ENCODE measurements at places on chromosomes 11 and 22.

DNA sequence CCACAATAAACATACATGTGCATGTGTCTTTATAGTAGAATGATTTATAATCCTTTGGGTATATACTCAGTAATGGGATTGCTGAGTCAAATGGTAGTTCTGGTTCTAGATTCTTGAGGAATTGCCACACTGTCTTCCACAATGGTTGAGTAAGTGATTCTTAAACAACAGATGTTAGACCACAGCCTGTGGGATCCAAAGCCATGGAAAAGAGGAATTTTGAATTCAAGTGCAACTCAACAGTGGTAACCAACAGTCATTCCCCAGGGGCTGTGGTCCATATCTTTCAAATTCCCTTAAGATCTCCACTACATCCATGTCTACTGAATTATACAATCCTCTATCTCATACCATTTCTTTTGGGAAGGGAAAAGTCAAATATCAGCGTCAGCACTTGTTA lies 321.5 kb downstream of the LARGE1 start:
- H3K36me3 ChIP-seq: no peaks in the 10 kb centered on the region
- H3K27me3 ChIP-seq: no peaks in the 10 kb centered on the region
- no peak overlapping the region for H3K27ac ChIP-seq
- no peak overlapping the region for H3K4me3 ChIP-seq

DNA sequence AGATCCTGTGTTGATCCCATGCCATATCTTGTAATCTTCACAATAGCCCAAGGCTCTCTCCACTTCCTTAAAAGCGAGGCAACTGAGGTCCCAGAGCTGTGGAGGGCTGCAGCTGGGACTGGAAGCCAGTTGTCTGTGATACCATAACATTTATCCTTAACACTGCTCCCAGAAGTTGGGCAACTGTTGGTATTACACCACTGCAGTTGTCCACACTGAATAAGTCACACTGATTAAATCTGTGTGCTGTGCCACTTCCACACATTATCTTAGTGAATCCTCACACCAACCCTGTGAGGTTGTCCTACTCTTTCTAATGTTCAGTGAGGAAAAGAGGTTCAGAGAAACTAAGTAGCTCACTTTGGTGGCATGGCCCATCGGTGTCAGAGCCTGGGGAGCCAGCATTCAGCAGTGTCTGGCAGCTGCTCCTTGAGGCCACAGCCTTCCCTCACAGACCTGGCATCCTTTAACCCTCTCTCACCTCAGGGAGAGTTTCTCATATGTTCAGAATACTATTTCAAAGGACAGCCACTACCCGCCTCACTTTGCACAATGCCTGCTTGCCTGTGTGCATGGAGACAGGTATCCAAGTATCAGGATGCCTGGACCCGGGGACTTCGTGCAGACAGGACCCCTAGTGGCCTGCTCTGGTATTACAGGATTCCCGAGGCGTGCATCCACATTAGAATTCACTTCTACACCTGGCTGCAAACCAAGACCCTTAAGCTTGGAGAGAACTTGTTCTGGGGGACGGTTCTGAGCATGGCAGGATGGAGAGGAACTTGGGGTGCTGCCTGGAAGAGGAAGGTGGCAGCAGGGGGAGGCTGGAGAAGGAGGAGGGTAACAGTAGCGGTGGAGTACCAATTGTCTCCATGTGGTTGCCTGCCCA lies 221.9 kb upstream of the TBCEL start:
- no peak overlapping the region for H3K27ac ChIP-seq
- H3K4me3 ChIP-seq: no peak overlapping the region
- H3K27me3 ChIP-seq: no peaks in the 10 kb centered on the region
- H3K36me3 ChIP-seq: no peaks in the 10 kb centered on the region

- H3K27me3 ChIP-seq: no peaks in the 10 kb centered on the region
- H3K4me3 ChIP-seq: no peak overlapping the region
- H3K4me1 ChIP-seq: no peaks in the 10 kb centered on the region
- no peaks in the 10 kb centered on the region for H3K36me3 ChIP-seq
Measured at GRCh38 chr11:1908618-1909017, 10.9 kb upstream of the TNNT3 start.

GRCh38 chr11:116997071-116997470 lies 101.2 kb downstream of the SIK3 start:
- no peaks in the 10 kb centered on the region for H3K4me1 ChIP-seq
- no peak overlapping the region for H3K27ac ChIP-seq
- no peak overlapping the region for H3K4me3 ChIP-seq
- no peak for DNase-seq
- H3K36me3 ChIP-seq: no peaks in the 10 kb centered on the region

- no peak overlapping the region for H3K4me3 ChIP-seq
- no peaks in the 10 kb centered on the region for H3K4me1 ChIP-seq
- H3K27ac ChIP-seq: no peak overlapping the region
- no peaks in the 10 kb centered on the region for H3K36me3 ChIP-seq
Measured at GRCh38 chr11:122235615-122236014, 119.6 kb upstream of the BLID start.

DNA sequence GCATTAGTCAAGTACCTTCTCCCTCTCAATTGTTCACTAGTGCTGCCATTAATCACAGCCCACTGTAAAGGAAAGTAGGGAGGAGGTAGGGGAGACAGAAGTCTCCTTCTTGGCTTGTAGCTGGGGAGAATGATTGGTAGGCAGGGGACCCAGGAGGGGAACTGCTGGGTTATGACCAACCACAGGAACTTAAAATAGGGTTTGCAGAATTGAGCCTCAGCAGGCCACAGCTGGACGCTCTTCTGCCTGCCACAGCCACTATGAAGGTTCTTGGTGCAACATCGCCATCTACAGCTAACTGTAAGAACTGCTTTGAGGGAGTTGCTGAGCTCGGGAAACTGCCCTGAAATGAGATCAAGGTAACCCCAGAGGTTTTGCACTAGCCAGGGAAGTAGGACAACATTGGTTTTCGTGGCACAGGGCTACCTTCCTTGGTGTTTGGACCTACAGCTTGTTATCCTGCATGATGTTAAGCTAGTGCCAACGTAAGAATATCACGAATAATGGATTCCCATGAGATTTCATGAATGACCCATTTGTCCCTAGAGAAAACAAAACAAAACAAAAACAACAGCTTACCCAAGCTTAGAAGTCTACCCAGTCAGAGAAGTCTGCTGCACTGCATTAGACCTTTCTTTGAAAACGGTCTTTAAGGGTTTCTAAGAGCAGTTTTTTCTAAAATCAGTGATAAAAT lies 787.1 kb upstream of the API5 start:
- H3K4me1 ChIP-seq: no peaks in the 10 kb centered on the region
- DNase-seq: peak; percentile 84
- no peaks in the 10 kb centered on the region for H3K27me3 ChIP-seq
- H3K4me3 ChIP-seq: no peak overlapping the region

DNA sequence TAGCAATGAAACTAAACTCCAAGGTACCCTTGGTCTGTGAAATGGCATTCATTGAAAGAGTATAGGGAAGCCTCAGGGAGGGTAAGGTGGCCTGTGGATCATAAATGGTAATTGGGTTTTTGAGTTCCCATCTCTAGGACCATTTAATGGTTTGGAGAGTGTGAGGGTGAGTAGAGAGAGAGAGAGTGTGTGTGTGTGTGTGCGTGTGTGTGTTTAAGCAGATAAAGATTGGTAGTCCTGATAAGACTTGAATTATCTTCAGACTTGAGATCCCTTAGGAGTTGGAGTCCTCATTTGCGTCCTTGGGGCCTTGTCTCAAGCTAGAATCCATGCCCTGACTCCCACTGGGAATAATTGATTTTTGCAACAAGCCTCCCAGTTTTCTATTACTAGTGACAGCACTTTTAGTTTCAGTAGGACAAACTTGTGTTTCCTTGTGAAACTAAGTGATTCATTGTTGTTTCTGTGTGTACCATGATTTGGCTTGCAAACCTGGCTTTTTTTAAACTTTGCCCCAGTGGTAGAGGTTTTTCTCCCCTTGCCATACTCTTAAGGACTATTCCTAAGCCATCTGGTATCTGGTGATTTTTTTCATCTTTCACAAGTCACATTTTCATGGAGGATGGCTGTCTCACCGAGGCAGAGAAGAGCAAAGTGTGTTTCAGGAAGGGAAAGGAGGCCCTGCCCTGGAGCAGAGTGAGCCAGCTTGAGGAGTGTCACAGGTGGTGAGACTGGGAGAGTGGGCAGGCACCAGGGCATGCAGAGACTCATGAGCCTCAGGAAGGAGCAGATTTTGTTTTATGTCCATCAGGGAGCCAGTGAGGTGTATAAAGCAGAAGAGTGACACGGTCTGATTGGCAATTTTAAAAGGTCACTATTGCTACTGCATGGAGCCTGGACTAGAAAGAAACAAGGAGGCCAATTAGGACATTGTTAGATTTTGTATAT lies 26.7 kb downstream of the ALKBH3 start:
- no peaks in the 10 kb centered on the region for H3K27me3 ChIP-seq
- DNase-seq: peak; percentile 15
- no peak overlapping the region for H3K27ac ChIP-seq
- H3K4me1 ChIP-seq: no peaks in the 10 kb centered on the region

GRCh38 chr11:17561111-17561415 lies 14.0 kb downstream of the OTOG start:
- no peak for DNase-seq
- no peak overlapping the region for H3K4me3 ChIP-seq
- no peaks in the 10 kb centered on the region for H3K36me3 ChIP-seq
- no peak overlapping the region for H3K27ac ChIP-seq
- H3K27me3 ChIP-seq: no peaks in the 10 kb centered on the region

DNA sequence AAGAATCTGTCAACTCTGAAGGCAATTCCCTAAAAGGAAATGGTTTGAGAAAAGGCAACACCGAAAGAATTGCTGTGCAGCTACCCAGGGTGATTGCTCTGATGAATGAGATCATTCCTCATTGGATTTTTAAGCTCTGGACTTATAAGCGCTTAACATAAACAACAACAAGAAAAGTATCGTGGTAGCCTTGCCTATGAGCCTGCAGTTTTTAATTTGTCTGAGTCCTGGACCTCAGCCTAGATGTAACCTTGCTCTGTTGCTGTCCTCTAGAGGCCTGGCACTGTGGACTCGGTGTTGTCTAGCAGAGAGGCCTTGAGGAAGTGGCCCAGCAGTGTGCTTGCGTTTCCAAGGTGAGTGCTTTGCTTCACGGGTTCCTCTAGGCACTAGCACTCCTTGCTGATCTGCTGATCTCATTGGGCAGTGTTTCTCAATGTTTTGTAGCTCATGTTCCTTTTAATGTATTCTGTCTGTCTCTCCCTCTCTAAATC lies 20.4 kb downstream of the CCDC81 start:
- H3K4me1 ChIP-seq: no peaks in the 10 kb centered on the region
- H3K27me3 ChIP-seq: no peaks in the 10 kb centered on the region
- peak; percentile 69 for DNase-seq
- no peaks in the 10 kb centered on the region for H3K36me3 ChIP-seq

DNA sequence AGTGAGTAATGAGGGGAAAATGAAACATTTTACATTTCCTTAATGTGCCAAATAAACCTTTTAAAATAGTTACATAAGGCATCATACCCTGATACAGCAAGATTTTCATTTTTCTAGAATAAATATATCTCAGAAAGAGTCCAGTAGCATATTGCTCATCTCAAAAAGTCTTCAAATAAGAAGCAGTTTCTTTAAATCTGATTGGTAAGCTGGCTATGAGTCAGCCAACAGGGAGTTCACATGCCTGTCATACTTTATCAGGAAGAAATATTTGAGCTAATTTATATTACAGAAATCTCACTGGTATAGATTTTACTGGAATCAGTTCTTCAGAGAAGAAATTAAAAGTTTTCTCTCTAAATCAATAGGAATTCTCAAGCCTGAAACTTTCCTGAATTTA lies 258.1 kb downstream of the C11orf87 start:
- H3K4me1 ChIP-seq: no peaks in the 10 kb centered on the region
- no peaks in the 10 kb centered on the region for H3K36me3 ChIP-seq
- H3K27ac ChIP-seq: no peak overlapping the region
- DNase-seq: no peak
- H3K4me3 ChIP-seq: no peak overlapping the region
- no peaks in the 10 kb centered on the region for H3K27me3 ChIP-seq

GRCh38 chr11:25902476-25902875 lies 429.5 kb upstream of the ANO3 start:
- H3K4me1 ChIP-seq: no peaks in the 10 kb centered on the region
- H3K36me3 ChIP-seq: no peaks in the 10 kb centered on the region
- H3K27ac ChIP-seq: no peak overlapping the region

GRCh38 chr11:6319001-6319703 lies 1.1 kb downstream of the CAVIN3 start:
- peaks cover 8% of the 10 kb centered on the region for H3K4me1 ChIP-seq
- H3K36me3 ChIP-seq: no peaks in the 10 kb centered on the region
- H3K27ac ChIP-seq: peak overlapping the region; percentile 93
- DNase-seq: peak; percentile 78

DNA sequence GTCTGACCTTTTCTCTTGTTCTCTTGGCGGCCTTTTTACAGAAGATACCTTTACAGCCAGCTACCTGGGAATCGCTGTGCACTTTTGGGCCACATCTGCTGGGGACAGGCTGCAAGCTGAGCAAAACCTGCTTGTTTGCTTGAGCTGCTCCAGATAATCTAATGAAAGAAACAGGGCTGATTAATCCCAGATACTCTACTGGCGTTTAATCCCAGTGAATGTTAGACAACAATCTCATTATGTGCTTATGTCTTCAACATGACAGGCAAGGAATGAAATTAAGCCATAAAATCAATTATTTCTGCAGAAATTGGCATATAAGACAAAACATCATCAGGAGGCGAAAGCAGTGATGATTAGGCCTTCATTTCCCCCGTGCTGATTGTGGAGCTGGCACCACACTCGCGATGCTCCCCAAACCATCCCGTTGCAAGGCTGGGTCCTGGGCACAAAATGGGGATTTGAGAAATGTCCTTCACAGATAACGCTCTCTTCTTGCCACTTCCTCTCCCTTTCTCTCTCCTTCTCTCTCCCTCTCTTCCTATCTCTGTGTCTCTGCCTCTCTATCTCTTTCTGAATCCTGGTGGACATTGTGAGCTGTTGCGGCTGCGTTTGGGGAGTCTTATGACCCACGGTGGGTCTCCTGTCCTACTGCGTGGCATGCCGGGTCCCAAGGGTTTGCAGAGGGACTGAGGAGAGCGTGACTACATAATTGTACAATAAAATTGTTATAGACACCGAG lies 1053.8 kb downstream of the TBC1D22A start:
- H3K4me3 ChIP-seq: no peak overlapping the region
- H3K27ac ChIP-seq: no peak overlapping the region
- no peaks in the 10 kb centered on the region for H3K36me3 ChIP-seq
- no peak for DNase-seq
- H3K4me1 ChIP-seq: no peaks in the 10 kb centered on the region

DNA sequence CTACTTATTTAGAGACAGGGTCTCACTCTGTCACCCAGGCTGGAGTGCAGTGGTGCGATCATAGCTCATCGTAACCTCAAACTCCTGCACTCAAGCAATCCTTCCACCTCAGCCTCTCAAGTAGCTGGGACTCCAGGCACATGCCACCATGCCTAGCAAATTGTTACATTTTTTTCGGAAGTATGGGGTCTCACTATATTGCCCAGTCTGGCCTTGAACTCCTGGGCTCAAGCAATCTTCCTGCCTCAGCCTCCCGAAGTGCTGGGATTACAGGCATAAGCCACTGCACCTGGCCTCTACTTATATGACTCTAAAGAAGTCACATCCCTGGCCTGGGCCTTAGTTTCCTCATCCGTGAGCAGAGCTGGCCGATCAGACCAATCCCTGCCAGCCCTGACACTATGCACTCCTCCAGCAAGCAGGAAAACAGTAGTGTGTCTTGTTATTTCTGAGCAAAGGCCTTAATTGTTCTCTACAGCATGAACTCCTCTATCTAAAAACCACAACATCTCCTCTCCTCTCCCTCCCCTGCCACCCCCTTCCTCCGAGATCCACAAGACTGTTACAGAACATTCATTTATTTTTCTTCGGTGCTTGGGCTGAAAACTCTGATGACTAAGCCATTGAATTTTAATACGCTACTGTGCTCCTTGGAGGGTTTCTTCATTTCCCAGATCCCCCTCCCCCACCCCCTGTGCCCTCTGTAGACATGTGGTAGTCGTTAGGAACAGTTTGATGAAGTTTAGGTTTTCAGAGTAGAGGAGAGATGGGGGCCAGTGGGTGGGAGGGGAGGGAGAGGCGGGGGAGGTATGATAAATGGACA lies 91.5 kb downstream of the ABTB2 start:
- H3K27me3 ChIP-seq: no peaks in the 10 kb centered on the region
- H3K36me3 ChIP-seq: no peaks in the 10 kb centered on the region
- H3K4me1 ChIP-seq: no peaks in the 10 kb centered on the region
